Natural killer cell treated with Interleukin-12 subunit alpha and Interleukin-12 subunit beta and Interleukin-15 and Interleukin-18, amount 100 ng/mL, for 72 hours (primary cell): ENCODE measurements at places on chromosomes 3 and 15.

DNA sequence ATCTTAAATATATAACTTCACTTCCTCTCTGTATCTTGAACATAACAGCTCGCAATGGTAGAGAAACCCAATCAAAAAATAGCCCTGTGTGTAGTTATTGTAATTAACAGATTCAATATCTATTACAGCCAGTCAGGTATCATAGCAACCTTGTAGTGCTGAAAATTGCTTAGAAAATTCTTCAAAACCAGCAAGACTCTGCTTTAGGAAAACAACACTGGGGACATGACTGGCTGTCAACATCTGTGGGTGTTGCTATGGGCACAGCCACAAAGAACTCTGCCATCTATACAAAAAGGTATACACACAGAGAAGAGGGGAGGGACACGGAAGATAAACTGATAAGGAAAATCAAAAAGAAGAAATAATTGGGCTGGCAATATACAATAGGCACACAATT lies 101.2 kb downstream of the WDR72 start:
- H3K27me3 ChIP-seq, result no peaks in the 10 kb centered on the region
- H3K4me1 ChIP-seq, result no peaks in the 10 kb centered on the region
- H3K4me3 ChIP-seq, result no peak overlapping the region
- no peak overlapping the region for H3K27ac ChIP-seq
- no peak for DNase-seq
- H3K36me3 ChIP-seq, result no peaks in the 10 kb centered on the region

GRCh38 chr3:139797724-139798343 lies 120.1 kb upstream of the NMNAT3 start:
- H3K4me3 ChIP-seq, result no peak overlapping the region
- no peak for DNase-seq
- H3K36me3 ChIP-seq, result no peaks in the 10 kb centered on the region
- no peaks in the 10 kb centered on the region for H3K4me1 ChIP-seq
- H3K27ac ChIP-seq, result no peak overlapping the region

DNA sequence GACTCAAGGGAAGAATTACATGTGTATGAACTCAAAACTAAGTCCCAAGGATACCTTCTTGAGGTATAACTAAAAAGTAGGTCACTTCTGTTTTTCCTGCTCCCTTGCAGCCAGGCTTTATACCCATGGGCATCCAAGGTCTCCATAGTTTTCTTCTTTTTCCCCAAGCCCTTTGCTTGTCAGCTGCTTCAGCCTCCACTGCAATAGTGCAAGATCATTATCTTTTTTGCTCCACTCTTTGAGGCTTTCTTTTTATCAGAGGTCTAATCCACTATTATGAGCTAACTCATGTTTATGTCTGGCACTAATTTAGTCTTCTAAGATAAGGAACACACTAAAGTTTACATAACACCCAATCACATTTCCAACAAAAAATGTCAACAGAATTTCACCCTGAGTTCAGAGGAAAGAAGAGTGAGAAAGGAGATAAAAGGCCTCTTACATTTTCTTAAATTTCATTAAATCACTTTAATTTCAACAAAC lies 121.2 kb upstream of the LSAMP start:
- H3K4me3 ChIP-seq, result no peak overlapping the region
- peaks cover 4% of the 10 kb centered on the region for H3K36me3 ChIP-seq
- no peaks in the 10 kb centered on the region for H3K27me3 ChIP-seq
- H3K4me1 ChIP-seq, result no peaks in the 10 kb centered on the region
- no peak for DNase-seq
- no peak overlapping the region for H3K27ac ChIP-seq

DNA sequence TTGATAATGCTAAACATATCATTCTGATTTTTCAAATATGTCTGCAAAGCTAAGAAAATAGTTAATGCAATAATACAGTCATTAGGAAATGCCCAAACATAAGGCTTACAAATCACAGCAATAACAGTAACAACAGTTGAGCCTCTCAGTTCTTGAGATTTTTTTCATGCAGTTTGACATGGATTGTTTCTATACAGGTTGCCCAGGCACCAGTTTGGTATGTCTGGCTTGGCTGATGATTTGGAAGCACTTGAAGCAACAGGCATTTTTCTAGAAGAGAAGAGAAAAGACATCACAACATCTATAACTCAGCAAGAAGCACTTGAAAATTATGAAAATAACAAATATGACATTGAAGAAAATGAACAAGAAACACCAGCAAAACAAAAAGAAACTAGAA lies 78.7 kb upstream of the COL6A5 start:
- no peak for DNase-seq
- no peaks in the 10 kb centered on the region for H3K4me1 ChIP-seq
- H3K27me3 ChIP-seq, result peaks cover 24% of the 10 kb centered on the region
- no peak overlapping the region for H3K4me3 ChIP-seq
- H3K27ac ChIP-seq, result no peak overlapping the region
- H3K36me3 ChIP-seq, result no peaks in the 10 kb centered on the region

DNA sequence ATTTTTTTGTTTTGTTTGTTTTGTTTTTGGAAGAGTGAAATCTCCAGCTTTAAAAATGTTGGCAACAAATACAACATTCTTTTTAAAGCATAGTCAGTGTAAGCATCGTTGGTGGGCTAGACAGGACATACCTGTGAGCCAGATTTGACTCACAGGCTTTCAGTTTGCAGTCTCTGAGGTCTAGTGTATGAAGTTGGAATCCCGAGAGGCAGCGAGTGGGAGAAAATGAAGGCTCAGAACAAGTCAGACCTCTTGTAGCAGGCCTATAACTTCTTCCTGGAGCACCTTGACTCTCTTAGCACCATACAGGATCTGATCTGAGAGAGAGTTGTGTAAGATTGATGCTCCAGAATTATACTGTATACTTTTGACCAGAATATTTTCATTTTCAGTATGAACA lies 60.2 kb downstream of the CNTN4 start:
- H3K4me1 ChIP-seq, result no peaks in the 10 kb centered on the region
- H3K27me3 ChIP-seq, result no peaks in the 10 kb centered on the region
- no peak overlapping the region for H3K27ac ChIP-seq
- no peak overlapping the region for H3K4me3 ChIP-seq
- no peaks in the 10 kb centered on the region for H3K36me3 ChIP-seq

DNA sequence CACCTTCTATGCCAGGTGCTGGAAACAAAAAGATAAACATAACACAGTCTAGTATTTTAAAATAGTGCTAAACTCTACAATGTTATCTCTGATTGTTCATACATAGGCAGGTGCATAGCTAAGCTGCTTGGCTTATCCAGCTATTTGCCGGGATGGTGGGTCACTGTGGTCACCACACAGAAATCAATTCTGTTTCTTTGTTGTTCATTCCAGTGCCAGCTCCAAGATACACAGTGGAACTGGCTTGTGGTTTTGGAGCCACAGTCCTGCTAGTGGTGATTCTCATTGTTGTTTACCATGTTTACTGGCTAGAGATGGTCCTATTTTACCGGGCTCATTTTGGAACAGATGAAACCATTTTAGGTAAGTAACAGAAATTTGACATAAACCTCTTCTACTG lies 130.2 kb downstream of the IL1RAP start:
- DNase-seq, result no peak
- no peak overlapping the region for H3K4me3 ChIP-seq
- no peaks in the 10 kb centered on the region for H3K4me1 ChIP-seq
- peaks cover 11% of the 10 kb centered on the region for H3K36me3 ChIP-seq
- H3K27ac ChIP-seq, result no peak overlapping the region
